ENCODE measurements at places on chromosomes 12 and 14. TPM values are rescaled to one million over a fixed set of nuclear protein-coding genes. Genes with fewer than 3 reads are reported as not detected.

The CCDC196 gene
- not detected for total RNA-seq

The PZP gene
- not detected for total RNA-seq

The CATSPERB gene
- not detected for total RNA-seq

The ST8SIA1 gene
- total RNA-seq = not detected

The SIX6 gene
- not detected for total RNA-seq

The PCED1B gene
- total RNA-seq = 46.9 TPM

The CARMIL3 gene
- total RNA-seq = 0.64 TPM

The TTC7B gene
- total RNA-seq = 21.7 TPM

The MAPKAPK5 gene
- total RNA-seq = 58.2 TPM

The MLH3 gene
- total RNA-seq = 17.5 TPM

The CDC42BPB gene
- 66.6 TPM for total RNA-seq

The LIN7A gene
- 0.42 TPM for total RNA-seq

The TAS2R46 gene
- total RNA-seq = not detected

The B4GALNT3 gene
- 1.0 TPM for total RNA-seq

The BCL11B gene
- 0.24 TPM for total RNA-seq

The KLRB1 gene
- not detected for total RNA-seq

The ADCY4 gene
- total RNA-seq = not detected

The RFLNA gene
- not detected for total RNA-seq

The RNASE3 gene
- total RNA-seq = not detected

The PLA2G1B gene
- total RNA-seq = not detected

The BEGAIN gene
- total RNA-seq = 11.8 TPM

The SLC7A8 gene
- 0.55 TPM for total RNA-seq

The NANOG gene
- not detected for total RNA-seq

The KRT82 gene
- not detected for total RNA-seq

The PLEK2 gene
- 28.3 TPM for total RNA-seq
